Ecto neural progenitor cell (in vitro differentiated cells): ENCODE measurements at places on chromosomes 7 and 10.

- DNase-seq = no peak
Measured at GRCh38 chr7:154442939-154443338, 390.7 kb downstream of the DPP6 start.

GRCh38 chr7:22219739-22220493 is 137.0 kb downstream of the RAPGEF5 start:
- no peak for DNase-seq

DNA sequence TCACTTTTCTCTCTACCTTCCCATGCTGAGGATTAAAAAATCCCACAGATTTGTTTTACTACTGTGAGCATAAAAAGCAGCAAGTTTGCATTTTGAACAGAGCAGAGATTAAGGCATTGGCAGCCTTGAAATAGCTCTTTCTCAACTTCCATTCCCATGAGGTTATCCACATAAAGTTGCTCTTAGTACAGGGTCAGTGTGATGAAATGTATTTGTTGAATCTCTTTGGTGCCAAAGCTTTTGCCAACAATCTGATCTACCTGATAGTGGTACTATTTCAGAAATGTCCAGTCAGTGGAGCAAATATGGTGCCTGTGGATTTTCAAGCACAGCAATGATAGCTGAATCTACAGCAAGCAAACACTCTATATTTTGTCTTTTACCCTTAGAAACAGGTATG is 254.8 kb downstream of the INHBA start:
- DNase-seq = no peak

- DNase-seq = no peak
Measured at GRCh38 chr7:114722562-114722961, 199.3 kb upstream of the MDFIC start.

DNA sequence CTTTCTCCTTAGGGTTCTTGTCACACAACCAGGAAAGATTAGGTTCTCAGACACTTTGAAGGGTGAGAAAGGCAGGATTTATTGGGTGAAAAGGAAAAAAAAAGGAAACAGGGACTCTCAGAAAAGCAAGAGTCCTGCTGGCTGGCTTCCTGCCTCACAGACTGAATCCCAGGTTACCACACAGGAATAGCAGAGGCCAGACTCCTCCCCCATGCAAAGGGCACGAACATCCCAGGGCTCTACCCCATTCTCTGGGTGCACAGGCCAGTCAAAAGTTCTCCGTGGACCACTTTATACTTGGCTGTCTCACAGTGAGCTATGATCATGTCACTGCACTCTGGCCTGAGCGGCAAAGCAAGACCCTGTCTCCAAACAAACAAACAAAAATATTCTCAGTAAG is 42.6 kb downstream of the HOXA1 start:
- no peak for DNase-seq
